ENCODE measurements at places on chromosomes 16 and 17.

GRCh38 chr16:1913327-1914083, 4.7 kb downstream of the HS3ST6 start:
- DNase-seq, result no peak

GRCh38 chr16:81483064-81483969, 38.7 kb downstream of the CMIP start:
- DNase-seq, result no peak

DNA sequence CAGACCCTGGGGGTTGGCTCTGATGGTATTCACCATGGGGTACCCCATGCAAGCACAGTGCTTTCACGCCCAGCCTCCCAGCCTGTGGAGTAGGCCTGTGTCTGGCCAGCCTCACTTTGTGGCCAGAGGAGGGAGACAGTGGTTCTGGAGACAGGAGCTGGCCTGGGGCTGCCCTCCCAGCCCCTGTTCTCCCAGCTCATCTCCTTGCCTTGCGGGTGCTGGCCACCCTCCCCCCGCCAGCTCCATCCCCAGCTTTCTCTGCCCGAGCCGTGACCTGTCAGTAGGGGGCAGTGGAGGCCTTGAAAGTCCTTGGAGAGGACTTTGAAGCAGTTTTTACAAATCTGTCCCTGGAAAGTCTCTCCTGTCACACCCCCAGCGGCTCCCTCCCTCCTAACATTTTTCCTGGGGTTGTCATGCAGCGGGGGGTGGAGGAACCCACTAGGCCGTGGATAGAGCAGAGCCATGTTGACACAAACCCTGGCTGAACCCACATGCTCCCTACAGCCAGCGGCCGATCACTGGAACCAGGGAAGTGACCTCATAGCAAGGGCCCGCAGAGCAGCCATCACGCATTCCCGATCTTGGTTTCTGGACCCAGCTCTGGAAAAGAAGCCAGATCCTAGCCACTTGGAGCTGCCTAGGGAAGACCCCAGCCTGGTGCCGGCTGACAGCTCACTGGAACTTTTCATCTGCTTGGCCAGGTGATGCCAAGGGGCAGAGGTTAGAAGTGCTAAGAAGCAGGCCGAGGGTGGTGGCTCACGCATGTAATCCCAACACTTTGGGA, 289.4 kb downstream of the SEC14L1 start:
- peak; percentile 64 for DNase-seq

- no peak for DNase-seq
Observed at GRCh38 chr17:75109046-75109406, 743 bp upstream of the ARMC7 start.

DNA sequence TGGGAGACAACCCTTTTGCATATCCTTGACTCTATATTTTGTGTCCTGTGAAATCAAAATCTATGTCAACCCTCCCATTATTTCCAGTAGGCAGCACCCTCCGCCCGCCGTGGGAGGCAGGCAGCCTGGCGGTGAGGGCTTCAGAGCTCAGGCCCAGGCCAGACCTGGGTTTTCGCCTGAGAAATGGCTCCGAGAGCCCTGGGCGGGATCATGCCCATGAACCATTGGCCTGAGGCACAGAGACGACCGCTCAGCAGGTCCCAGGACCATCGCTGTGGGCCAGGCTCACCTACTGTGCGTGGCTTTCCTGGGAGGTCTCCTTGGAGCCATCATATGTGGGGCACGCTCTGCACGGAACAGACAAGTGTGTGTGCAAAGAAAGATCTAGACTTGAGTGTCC, 6.3 kb upstream of the SLC38A8 start:
- DNase-seq, result no peak
